IMR-90 (cell line): ENCODE measurements at places on chromosomes 13 and 19.
A peak's percentile ranks its signal among the peaks of the same experiment; 100 is the strongest.

GRCh38 chr13:48000559-48001113 lies 437 bp downstream of the SUCLA2 start:
- DNase-seq = peak; percentile 2

DNA sequence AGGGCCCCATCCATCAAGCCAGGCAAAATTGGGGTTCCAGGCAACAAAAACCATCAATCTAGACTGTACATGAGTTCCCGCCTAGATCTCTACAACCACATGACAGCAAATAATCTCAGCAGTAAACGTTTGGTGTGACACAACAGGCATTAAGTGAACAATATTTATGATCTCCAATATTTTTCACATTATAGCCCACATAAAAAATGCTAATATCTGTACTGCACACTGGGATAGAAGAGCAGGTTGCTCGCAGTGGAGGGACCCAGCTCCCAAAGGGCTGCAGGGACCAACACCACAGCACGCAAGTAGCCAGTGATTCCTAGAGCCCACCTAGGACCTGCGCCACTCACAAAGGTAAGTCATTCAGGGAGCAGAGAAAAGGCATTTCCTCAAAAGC lies 25.9 kb downstream of the LATS2 start:
- no peak for DNase-seq

DNA sequence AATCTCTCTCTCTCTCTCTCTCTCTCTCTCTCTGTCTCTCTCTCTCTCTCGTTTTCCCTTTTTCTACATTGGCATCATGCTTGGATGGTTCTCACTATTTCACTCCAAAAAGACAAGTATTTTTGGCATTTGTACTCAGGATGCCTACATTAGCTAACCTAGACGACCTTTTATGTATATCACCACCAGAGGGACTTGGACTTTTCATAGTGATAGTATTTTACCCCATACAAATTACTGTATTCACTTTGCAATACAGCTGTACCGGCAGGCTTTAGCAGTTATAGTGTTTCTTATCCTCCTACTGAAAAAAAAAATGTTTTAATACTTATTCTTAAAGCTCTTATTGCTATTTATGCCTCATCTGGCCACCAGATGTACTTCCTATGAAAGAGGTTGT lies 687.2 kb upstream of the KLHL1 start:
- DNase-seq = no peak

GRCh38 chr19:19052921-19053320 lies 10.9 kb upstream of the SLC25A42 start:
- no peak for DNase-seq

GRCh38 chr19:14473978-14474578 lies 1.1 kb downstream of the PTGER1 start:
- DNase-seq = no peak

DNA sequence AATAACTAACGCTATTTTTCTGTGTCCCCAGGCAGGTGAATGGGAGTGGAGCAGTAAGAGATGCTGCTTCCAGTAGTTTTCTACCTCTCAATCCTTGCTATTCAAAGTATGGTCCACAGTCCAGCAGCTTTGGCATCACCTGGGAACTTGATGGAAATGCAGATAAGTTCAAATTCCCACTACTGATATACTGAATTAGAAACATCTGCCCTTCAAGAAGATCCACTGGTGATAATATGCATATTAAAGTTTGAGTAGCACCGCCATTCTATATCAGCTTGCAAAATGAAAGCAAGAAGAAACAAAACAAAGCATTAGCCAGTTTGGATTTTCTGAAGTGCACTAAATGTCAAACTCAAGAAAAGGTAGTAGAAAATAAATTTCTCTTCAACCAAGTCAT lies 906.2 kb upstream of the PCDH20 start:
- no peak for DNase-seq

DNA sequence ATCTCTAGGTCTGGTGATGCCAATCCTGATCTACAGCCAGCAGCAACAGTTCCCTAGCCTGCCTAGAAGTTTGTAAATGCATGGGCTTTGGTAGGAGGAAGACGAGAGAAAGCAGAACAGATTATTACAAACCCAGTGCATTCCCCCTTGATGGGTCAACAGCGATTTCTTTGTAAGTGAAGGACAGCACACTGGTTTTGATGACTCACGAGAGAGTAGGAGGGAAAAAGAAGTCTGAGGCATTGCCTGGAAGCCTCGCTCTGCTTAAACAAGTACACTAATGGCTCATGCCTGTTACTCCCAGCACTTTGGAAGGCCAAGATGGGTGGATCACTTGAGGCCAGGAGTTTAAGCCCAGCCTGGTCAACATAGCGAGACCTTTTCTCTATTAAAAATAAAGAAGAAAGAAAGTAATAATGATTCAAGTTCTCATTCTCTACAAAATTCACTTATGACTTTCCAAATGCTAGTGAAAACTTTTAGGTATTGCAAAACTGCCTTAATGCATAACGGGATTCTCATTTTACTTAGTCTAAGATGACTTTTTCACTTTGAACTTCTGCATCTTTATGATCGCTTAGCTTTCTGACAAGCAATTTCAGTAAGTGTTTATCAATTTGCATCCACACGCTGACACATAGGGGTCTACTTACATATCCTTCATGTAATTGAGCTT lies 47.7 kb upstream of the USPL1 start:
- peak; percentile 99 for DNase-seq

GRCh38 chr19:19329126-19329525 lies 8.5 kb downstream of the MAU2 start:
- DNase-seq = no peak

DNA sequence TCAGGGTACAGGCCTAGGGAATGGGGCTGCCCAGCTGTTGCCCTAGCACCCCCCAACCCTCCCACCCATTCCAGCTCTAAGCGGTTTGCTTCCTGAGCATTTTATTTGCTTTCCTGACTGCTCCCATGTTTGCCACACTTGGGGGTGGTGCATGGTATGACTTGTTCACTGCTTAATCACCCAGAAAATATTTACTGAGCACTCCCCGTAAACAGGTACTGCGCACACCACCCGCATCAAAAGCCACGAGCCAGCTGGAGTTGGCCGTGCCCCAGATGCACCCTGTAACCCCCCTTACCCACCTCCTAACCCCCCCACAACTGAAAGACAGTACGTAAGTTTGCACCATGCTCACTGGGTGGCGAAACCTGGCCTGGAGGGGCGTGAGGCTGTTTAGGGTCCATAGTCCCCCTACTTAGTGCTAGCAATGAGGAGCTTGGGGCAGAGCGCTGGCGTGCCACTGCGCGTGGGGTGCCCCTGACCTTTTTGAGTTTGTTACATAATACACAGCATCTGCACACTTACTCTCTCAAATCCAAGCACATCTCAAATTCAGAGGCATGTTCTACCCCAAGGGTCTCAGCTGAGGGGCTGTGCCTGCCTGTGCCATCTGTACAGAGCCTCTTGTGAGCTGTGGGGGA lies 29.8 kb downstream of the DPF1 start:
- no peak for DNase-seq

DNA sequence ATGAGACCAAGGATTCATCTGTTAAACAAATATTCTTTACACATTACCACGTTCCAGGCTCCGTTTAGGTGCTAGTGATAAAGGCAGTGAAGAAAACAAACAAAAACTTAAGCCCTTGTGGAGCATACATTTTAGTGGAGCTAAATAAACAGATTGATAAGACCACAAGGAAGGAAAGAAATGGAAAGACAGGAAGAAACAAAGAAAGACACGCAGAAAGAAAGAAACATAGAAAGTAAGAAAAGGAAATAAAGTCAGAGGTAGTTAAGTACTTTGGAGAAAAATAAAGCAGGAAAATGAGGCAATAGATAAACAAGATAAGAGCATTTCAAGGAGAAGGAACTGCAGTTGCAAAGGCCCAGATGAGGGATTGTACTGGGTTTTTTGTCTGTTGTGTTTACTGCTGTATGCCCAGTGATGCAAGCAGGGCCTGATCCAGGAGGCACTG lies 998 bp downstream of the NFKBIB start:
- DNase-seq = no peak

GRCh38 chr13:47039106-47039505 lies 142.3 kb upstream of the HTR2A start:
- peak; percentile 89 for DNase-seq

DNA sequence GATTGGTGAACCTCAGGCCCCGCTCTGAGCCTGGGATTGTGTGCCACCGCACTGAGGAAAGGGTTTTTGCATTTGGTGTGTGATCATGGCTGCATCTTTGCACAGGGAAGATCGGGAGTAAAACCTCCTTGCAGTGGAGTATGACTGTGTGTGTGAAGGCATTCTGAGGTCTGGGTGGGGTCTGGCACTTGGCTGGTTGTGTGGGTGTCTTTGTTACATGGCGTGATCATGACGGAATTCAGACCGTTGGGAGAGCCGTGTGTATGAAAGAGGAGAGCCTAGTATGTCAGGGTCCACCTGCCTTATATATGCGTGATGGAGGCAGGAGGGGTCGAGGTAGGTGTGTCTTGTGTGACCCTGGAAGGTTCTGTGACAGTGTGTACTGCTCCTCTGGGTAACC lies 740 bp upstream of the BEST2 start:
- DNase-seq = peak; percentile 8

- no peak for DNase-seq
Measured at GRCh38 chr19:46530636-46531035, 35.0 kb upstream of the PNMA8B start.

- no peak for DNase-seq
Measured at GRCh38 chr13:25171517-25172302, at the start of gene AMER2. TSS of gene AMER2 (minus strand) at chr13:25172288. CDS start at chr13:25171619, 669 bp downstream.

DNA sequence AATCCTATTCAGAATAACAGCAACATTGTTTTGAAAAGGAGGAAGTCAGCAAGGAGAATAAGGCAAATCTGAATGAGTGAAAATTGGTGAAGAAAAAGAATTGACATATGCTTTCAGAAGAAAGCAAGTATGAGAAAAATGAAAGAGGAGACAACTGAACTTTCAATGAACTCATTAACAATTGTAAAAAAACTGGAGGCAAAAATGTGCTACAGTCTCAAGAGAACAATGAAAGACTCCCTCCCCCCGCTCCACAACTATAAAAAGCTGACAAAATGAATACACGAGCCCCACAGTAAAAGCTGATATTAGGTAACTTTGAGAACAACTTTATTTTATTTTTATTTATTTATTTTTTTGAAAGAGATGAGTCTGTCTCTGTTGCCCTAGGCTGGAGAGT lies 373.1 kb downstream of the DIAPH3 start:
- DNase-seq = peak; percentile 11

DNA sequence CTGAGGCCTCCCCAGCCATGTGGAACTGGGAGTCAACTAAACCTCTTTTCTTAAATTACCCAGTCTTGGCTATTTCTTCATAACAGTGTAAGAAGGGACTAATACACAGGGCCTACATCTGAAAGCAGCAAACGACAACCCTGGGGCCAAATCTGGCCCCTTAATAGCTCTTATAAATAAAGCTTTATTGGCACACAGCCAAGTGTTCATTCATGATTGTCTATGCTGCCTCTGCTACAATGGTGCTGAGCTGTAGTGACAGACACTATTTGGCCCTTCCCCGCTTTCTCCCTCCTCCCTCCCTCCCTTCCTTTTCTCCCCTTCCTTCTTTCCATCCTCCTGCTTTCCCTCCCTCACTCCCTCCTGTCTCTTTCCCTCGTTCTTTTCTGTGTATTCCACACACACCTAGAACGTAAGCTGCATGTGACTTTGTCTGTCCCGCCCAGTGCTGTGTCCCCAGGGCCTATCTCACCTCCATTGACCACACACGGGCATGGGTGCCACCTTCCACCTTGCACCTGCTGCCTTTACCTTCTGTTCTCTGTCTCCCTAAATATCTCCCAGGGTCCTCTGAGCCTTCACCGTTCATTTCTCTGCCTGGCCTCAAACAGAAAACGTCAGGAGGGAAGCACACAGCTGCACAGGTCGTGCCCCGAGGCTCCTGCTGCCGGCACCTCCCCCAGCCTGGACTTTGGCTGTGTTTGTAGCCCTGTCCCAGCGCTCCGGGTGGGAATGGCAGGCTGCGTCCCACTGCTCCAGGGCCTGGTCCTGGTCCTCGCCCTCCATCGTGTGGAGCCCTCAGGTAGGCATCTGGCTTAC lies at the start of gene PROZ:
TSS of gene PROZ (plus strand) at position 720 of the 819 bp plus-strand sequence. CDS start at position 733, 13 bp downstream.
- DNase-seq = no peak

GRCh38 chr19:43624933-43625332 lies 5.5 kb upstream of the ZNF428 start:
- peak; percentile 8 for DNase-seq

DNA sequence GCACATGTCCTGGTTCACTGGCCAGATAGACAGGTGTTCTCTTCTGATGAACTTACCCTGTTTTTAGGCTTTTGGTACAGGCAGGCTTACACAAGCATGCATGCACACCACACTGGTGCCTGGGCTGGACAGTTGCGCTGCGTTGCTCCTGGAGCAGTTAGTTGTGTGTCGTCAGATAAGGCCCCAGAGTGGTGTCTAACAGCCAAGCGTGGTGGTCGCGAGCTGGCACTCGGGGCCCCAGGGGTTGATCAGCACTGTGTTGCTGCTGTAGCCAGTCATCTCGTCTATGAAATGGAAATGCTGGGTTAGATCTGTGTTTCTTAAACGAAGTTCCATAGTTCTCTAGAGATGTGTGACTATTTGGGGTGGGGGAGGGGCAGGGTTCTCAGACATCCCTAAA lies 24.6 kb upstream of the TEX29 start:
- no peak for DNase-seq

DNA sequence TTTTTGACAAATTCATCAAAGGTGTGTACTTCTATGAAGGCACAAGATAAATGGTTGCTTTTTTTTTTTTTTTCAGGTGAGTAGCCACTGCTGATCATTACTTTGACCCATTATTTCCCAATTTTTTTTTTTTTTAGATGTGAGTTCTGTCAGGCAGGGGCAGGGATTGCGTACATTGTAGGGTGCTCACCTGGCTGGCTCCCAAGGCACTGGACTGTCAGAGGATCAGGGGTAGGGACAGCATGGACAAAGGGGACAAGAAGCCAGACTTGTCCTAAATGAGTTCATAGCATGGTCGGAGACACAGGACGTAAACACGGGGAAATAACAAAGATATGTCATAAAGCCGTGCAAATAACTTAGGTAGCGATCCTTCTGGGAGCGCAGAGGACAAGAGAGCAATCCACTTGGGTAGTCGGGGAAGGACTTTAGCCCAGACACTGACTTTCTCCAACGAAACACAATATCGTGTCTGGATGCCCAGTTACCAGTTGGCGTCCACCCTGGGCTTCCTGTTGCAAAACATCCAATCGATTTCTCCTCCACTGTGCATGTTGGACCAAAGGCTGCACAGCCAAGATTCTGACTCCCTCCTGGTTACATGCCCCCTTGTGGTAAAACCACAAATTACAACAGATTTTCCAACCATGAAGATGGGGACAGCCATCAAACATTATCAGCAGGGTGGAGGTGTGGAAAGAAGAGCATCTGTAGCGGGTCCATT lies 27.5 kb upstream of the KATNAL1 start:
- peak; percentile 4 for DNase-seq

GRCh38 chr19:497869-498510 lies 1.7 kb downstream of the MADCAM1 start:
- DNase-seq = no peak

DNA sequence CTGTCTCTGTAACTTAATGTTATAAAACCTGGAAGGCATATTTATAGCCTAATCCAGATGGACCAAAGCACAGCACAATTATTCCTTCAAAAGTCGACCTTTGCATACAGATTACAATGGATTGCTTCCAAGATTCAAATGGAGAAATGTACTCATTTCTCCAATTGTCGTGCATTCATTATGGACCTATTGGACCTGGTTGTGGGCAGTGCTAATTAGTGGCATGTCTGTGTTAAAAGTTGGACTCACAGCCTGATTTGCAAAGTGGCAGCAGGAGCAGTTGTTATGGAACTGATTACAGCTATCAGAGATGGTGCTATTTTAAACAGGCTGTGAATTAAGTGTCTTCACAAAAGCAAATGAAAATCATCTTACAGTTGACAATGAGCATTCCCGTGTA lies 1529.3 kb upstream of the SLC10A2 start:
- no peak for DNase-seq
